CD4-positive, CD25-positive, alpha-beta regulatory T cell (primary cell): ENCODE measurements at places on chromosomes 7 and 10.

GRCh38 chr10:124574456-124575070 lies 112.9 kb downstream of the LHPP start:
- no peak for DNase-seq

DNA sequence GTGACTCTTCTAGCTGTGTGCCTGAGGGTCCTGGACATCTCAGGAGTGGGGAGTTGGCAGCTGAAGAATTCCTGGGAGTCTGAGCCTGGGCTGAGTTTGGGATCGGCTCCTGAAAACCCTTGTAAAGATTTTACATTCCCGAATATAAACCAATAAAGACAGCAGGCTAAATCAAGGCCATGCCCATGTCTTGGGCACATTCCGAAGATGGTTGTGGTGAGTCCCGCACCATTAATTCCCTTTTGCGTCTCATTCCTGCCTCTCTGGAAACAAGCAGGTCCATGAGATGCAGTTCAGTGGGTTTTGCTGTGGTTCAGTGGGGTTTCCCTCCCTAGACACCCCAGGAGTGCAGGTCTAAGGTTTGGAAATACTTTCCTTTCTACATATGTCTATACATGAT lies 90.9 kb downstream of the COL26A1 start:
- DNase-seq = no peak

DNA sequence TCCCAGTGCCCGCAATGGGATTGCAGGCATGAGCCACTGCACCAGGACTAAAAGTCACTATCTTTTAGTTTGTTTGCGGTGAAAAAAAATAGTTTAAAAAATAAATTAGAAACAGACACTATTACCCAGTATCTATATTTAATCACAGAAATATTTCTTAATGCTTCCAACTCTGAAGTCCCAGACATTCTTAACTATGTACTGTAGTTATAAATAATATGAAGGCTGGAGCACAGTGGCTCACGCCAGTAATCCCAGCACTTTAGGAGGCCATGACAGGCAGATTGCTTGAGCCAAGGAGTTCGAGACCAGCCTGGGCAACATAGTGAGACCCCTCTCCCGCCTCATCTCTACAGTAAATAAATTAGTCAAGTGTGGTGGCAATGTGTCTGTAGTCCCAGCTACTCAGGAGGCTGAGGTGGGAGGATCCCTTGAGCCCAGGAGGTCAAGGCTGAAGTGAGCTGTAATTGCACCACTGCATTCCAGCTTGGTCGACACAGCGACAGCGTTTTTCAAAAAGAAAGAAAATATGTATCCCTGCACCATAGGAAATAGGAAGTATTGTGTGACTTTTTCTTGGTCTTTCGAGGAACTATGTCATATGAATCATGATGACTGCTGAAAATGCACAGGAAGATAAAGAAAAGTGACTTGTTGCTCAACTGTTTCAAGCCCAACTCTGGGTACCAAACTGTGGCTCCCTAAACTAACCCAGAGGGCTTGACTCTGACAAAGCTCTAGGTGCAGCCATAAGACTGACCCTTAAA lies 74.9 kb upstream of the STEAP1B start:
- DNase-seq = no peak

DNA sequence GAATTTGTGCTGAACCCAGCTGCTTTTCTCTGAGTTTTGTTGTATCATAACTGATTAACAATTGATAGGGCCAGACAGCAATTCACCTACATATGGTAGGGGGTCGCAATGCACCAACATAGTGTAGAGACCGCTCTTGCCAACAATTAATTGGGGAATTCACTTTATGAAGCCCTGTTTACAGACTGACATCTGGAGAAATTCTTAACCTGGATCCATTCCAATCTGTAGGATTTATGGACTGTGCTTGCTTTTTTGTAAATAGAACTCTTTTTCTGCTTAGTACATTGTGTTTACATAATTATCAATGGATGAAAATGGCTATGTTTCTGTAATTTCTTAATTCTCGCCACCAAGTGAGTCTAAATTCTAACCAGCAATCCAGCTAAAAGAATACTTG lies 311.7 kb upstream of the BMPER start:
- DNase-seq = no peak

DNA sequence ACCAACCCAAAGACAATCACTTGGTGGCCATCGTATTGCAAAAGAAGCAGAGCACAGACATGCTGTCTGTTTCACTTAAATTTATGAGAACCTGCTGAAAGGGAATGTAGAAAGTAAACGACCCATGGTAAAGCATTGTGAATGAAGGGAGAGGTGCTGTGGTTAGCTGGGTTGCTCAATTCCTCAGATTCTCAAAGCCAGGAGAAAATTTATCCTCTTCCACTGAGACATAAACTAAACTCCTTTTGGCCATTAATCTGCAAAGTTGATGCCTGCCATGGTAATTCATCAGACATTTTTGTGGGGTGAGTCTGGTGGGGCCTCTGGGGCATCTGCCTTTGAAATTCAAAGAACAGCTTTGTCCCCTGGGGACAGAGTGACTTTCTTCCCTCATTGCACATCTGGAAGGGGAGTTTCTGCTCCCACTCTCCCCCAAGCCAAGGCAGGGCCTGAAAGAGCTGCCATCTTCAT lies 951.0 kb downstream of the LRMDA start:
- no peak for DNase-seq

DNA sequence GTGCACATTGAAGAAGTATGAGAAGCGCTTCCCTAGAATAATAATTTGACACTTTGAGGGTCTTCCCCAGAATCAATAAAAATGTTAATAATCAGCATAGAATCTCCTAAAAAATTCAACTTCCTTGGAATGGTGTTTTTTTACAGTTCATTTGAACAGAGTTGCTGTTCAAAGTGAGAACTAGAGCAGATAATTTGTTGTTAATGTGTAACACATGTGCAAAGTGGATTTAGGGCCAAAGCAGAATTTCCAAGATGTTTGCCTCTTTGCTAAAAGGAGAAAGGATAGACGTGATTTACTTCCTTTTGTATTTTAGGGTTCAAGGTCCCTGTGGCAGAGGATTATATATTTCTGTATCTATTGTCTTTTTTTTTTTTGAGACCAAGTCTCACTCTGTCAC lies 73.8 kb downstream of the ZNF277 start:
- DNase-seq = no peak

GRCh38 chr7:84916161-84916560 lies 270.7 kb downstream of the SEMA3D start:
- DNase-seq = no peak

- DNase-seq = no peak
Observed at GRCh38 chr7:820341-820740, 11.9 kb upstream of the SUN1 start.

GRCh38 chr10:120539076-120539475 lies 82.0 kb downstream of the PLPP4 start:
- no peak for DNase-seq

GRCh38 chr7:158662610-158663427 lies 41.8 kb downstream of the NCAPG2 start:
- DNase-seq = no peak

GRCh38 chr7:98365863-98366561 lies 34.9 kb downstream of the BAIAP2L1 start:
- no peak for DNase-seq

- DNase-seq = peak; percentile 55
Observed at GRCh38 chr7:3092468-3092867, 48.8 kb upstream of the CARD11 start.

GRCh38 chr7:10802526-10802925 lies 171.1 kb upstream of the PHF14 start:
- DNase-seq = no peak

DNA sequence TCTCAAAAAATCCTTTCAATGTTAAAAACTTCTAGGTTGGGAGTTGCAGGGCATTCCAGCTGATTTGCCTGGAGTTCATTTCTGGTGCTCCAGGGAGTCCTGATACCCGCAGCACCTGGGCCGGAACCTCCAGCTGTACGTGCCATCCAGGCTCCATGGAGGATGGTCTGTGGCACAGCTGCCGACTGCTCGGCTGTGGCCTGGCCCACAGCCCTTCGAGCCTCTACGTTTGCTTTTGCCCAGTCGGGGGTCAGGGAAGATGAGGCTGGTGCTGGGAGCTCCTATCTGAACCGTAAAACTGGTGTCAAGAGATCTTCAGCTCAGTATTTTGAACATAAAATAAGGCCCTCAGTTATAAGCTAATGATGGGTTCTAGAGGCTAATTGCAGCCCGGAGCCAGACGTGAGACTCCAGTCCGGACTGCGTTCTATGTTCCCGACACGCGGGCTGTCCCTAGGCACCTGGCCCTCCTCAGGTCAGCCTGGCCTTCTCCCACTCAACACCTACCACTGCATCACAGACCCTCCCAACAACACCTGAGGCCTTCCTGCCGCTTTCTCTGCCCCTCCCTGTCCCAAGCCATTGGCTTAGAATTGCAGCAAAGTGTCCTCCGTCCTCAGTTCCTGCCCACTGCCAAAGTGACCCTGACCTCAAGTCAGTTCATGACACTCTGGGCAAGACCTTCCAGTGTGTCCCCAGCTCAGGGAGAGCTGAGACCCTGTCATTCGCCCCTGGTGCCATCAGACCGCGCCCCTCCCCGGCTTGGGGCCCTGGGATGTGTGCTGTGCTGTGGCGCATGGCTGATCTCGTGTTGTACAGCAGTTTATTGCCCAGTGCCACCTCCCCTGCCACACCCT lies 64.2 kb upstream of the DNAJB6 start:
- no peak for DNase-seq

- no peak for DNase-seq
Observed at GRCh38 chr10:11856089-11856488, 32.9 kb downstream of the PROSER2 start.

- no peak for DNase-seq
Observed at GRCh38 chr10:12969951-12970350, 31.6 kb downstream of the CCDC3 start.

DNA sequence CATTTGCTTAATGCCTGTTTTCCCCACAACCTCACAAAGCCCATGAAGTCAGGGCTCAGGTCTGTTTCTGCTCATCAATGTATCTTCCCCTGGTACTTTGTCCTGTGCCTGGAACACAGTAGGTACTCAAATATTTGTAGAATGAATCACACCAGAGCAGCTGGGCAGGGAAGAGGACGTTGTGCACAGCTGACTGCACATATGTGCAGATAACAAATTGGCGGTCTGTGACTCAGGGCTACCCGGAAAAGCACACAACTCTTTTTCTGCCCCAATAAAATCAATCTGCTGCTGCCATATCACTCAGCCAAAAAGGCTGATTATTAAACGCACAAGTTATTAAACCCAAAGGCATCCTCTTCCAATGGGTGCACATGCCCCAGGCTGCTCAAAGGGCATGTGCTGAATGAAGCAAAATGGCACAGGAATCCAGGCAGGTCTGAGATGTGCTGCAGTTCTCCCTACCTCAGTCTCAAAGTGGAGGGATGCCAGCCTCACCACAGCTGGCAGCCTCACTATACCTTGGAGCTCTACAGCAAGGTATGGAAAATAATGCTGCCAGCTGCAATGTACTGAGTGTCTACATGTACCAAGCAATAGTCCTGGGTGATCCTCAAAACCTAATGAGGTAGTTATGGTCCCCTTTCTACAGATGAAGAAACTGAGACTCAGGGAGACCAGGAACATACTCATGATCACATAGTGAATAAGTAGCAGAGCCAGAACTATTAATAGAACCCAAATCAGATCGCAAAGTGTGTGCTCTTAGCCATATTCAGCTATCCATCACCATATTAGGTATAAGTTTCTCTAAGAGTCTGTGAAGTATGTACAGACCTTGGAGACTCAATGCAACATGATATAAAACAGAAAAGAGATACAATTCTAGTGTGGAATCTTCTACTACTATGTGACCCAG lies 43.4 kb downstream of the SORBS1 start:
- DNase-seq = no peak

- no peak for DNase-seq
Observed at GRCh38 chr7:152969839-152970238, 210.3 kb downstream of the ACTR3B start.

DNA sequence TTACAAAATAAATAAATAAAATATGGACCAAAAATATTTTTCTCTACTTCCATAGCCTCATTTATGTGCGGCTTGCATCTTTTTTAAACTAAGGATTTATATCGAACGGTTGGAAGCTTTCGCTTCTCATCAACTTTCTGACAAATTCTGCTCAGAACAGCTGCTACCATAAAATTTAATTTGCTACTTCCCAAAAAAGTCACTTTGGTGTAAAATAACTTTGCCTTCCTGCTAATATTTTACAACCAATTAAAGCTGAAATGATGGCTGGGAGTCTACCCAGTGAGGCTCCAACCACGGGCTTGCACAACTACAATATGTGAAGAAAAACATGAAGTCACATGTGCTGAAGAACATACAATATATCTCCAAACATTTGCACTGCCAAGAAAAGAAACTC lies 253.1 kb upstream of the NEBL start:
- no peak for DNase-seq

GRCh38 chr10:103800789-103801540 lies 54.4 kb downstream of the SH3PXD2A start:
- peak; percentile 8 for DNase-seq
